Activated naive CD8-positive, alpha-beta T cell treated with anti-CD3 and anti-CD28 coated beads for 36 hours (primary cell): ENCODE measurements at places on chromosomes 3 and 15. TPM values are rescaled to one million over a fixed set of nuclear protein-coding genes. Genes with fewer than 3 reads are reported as not detected.

DNA sequence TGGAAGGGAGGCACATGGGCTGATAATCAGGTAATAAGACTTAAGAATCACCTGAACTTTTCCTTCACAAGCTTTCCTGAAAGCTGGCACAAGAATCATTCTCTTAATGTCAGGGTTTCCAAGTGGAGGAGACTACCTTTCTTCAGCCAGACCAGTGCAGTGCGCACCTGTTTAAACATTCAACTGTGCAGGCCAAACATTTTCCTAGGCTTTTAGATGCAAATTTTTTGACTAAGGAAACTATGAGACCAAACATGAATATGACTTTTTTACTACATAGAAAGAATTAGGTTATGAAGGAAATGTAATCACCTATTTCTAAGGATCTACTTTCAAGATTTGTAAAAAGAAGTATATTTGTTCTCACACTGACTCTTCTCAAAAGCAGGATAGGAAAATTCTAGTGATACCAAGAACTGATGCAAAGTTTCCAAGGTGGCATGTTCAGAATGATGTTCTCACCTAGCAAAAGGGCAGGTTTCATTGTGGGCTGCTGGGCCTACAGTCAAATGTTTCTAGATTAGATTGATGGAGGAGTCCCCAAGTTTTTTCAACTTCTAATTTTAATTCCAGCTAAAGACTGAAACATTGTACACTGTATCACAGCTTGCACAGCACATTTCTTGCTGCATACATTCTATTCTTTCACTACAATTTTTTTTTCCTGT is 339.1 kb downstream of the TIGIT start:
- H3K4me3 ChIP-seq: no peak overlapping the region
- H3K4me1 ChIP-seq: peaks cover 32% of the 10 kb centered on the region
- H3K27ac ChIP-seq: peak overlapping the region; percentile 79
- DNase-seq: peak; percentile 42
- peaks cover 27% of the 10 kb centered on the region for H3K36me3 ChIP-seq
- no peaks in the 10 kb centered on the region for H3K27me3 ChIP-seq

DNA sequence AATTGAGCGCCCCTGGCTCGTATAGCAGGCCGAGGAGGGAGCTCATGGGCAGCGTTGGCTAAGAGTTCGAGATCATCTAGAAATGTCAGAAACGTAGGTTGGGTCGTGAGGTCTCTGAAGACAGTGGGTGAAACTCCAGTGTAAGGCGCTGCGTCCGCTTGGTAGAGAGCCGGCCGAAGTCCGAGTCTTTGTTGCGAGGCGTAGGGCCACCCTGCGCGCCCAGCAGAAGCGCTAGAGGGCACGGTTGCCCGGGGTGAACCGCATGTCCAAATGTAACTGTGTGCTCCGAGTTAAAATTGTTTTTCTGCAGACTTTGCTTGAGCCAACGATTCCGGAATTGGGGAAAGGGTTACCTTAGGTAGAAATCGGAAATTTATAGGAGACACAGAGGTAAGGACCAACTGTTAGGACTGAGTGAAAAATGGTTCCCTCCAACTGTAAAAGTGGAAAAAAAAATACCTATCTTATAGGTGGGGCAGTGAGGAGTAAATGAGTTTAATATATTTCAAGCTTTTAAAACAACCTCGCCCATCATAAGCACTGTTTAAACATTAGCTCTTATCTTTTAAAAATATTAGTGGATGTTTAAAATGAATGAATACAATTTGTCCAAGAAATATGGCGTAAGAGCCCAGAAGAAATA is 993 bp upstream of the SIAH2 start:
- peaks cover 46% of the 10 kb centered on the region for H3K36me3 ChIP-seq
- peaks cover 4% of the 10 kb centered on the region for H3K27me3 ChIP-seq
- H3K27ac ChIP-seq: peak overlapping the region; percentile 100
- H3K4me3 ChIP-seq: peak overlapping the region; percentile 100
- H3K4me1 ChIP-seq: peaks cover 53% of the 10 kb centered on the region

DNA sequence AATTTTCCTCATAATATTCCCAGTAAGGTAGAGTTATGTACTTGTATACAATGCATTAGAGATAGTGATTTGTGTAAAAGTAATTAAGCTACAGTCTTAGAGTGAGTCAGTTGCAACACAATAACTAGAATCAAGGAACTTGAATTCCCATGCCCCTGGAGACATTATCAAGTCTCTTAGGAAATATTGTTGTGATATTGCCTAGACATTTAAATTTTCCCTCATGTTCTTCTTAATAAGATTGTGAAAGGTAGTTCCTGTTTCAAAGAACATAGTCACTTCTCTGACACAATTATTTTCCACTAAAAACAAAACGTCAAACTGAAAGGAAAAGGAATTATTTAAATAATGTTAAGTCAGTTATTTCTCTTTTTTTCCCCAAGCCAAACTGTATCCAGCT is 13.0 kb upstream of the ATP1B3 start:
- no peaks in the 10 kb centered on the region for H3K27me3 ChIP-seq
- DNase-seq: no peak
- no peak overlapping the region for H3K27ac ChIP-seq
- peaks cover 12% of the 10 kb centered on the region for H3K4me1 ChIP-seq
- no peak overlapping the region for H3K4me3 ChIP-seq
- H3K36me3 ChIP-seq: no peaks in the 10 kb centered on the region

GRCh38 chr3:162865466-162865865 is 1368.9 kb downstream of the OTOL1 start:
- no peak overlapping the region for H3K27ac ChIP-seq
- no peak for DNase-seq
- no peaks in the 10 kb centered on the region for H3K27me3 ChIP-seq
- H3K4me1 ChIP-seq: no peaks in the 10 kb centered on the region

DNA sequence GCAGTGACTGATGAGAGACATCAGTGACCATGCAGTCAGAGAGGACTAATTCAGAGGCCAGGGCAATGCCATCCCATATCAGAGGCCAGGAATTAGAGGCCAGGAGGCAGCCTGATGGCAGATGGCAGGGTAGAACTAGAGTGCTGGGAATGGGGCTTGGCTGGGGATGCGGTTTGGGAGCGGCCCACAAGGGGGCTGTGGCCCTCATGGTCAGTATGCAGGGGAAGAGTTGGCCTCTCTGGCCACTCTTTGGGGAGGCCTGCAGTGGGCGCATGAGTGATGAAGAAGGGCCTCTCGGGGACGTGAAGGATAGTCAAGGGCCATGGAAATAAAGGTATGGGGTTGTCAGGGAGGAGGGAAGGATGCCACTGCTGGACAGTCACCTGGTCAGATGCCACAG is 101.7 kb downstream of the EEFSEC start:
- H3K27ac ChIP-seq: no peak overlapping the region
- peaks cover 48% of the 10 kb centered on the region for H3K36me3 ChIP-seq
- H3K4me1 ChIP-seq: peaks cover 9% of the 10 kb centered on the region
- DNase-seq: no peak
- no peaks in the 10 kb centered on the region for H3K27me3 ChIP-seq

DNA sequence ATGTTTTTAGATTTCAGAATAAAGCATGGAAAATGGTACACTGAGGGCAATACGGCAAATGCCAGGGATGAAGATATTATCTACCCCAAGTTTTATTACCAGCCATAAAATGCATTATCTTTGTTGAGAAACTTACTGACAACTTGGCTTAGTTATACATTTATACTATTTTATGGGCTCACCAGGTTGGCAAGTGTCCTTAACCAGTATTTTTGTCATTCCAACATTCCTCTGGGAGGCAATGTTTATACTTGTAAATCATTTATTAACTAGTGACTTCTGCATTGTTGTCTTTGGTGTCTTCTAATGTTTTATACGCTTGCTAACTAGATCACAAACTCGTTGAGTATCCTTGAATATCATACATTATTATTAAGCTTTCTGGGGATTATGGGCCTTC is 18.0 kb upstream of the ADGRG7 start:
- no peaks in the 10 kb centered on the region for H3K27me3 ChIP-seq
- no peak for DNase-seq
- peaks cover 4% of the 10 kb centered on the region for H3K4me1 ChIP-seq
- no peak overlapping the region for H3K27ac ChIP-seq
- H3K4me3 ChIP-seq: no peak overlapping the region

DNA sequence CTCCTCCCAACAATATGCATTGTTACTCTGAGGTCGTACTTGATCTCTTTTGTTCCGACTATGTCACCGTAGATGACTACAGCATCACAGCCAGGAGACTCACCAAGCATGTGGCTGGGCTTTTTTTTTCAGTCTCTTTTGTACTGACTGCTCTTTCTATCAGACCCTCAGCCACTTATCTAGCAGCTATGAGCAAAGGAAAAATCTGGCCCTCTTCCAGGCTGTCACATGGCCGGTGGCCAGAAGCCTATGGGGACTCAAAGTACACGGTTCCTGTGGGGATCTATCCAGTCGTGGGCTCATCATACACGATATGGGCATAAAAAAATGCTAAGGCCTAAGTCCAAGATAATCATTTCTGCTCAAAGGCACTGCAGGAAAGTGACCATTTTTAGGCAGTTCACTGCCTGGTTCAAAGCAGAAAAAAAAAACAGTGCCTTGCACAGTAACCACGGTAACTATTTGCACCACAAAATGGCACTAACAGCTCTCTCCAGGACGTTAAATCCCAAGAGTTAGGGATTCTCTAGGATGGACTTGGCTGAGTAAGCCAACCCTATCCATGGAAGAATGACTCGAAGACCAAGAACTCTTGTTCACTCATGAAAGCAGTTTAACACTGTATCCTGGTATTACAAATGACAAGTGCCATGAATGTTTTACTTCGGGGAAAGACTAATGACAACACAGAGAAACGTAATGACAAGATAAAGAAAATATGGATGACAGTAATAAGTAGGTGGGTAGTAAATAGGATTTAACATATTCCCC is 50.3 kb downstream of the SHQ1 start:
- H3K4me3 ChIP-seq: no peak overlapping the region
- H3K4me1 ChIP-seq: peaks cover 51% of the 10 kb centered on the region
- peaks cover 56% of the 10 kb centered on the region for H3K36me3 ChIP-seq

- H3K4me1 ChIP-seq: no peaks in the 10 kb centered on the region
- no peaks in the 10 kb centered on the region for H3K27me3 ChIP-seq
- DNase-seq: no peak
- H3K36me3 ChIP-seq: no peaks in the 10 kb centered on the region
- no peak overlapping the region for H3K4me3 ChIP-seq
These were observed 439.4 kb downstream of the C3orf38 start for GRCh38 chr3:88589138-88589537.

GRCh38 chr3:49327485-49327884 is 12.4 kb downstream of the USP4 start:
- no peak overlapping the region for H3K4me3 ChIP-seq
- no peaks in the 10 kb centered on the region for H3K27me3 ChIP-seq
- no peak for DNase-seq
- H3K36me3 ChIP-seq: peaks cover 29% of the 10 kb centered on the region
- H3K4me1 ChIP-seq: no peaks in the 10 kb centered on the region

DNA sequence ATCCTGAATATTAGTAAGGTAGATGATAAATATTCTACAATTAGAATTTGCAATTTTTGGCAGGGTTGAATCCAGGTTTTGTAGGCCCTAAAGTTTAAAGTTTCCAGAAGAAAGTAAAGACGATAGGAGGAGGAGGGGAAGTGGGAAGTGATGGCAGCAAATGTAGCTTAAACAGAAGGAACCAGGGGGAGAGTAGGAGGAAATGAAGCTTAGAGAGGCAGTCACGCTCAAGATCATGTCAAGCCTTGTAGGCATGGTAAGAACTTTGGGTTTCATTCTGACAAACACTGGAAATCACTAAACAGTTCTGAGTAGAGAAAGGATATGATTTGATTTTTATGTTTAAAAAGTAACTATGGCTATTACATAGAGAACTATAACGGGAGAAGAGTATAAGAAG is 63.9 kb downstream of the NR2E3 start:
- H3K27me3 ChIP-seq: no peaks in the 10 kb centered on the region
- H3K27ac ChIP-seq: no peak overlapping the region
- H3K4me1 ChIP-seq: no peaks in the 10 kb centered on the region

DNA sequence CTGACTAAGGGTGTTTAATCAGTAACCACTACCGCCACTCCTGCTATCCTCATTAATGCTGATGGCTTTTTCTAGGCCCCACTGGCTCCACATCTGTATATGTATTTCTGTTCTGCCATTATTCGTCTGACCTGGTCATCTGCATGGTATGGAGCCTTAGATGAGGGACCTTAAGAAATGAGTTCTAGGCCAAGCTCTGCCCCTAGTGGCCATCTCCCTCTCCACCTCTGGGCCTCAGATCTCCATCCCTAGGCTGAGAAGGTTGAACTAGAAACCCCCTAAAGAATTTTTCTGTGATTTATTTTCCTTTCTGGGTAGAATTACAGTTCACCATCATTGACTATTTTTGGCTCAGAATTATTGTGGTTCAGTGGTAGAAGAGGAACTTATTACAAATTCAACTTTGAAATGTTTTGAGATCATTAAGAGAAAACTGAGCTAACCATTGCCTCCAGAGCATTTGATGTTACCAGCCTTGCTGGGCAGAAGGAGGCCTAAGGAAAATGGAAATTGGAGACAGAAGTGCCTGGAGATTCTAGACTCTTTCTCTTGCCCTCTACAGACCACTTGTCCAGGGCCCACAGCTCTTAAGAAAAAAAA is 325.2 kb upstream of the NR2E3 start:
- peaks cover 24% of the 10 kb centered on the region for H3K27me3 ChIP-seq
- no peaks in the 10 kb centered on the region for H3K36me3 ChIP-seq
- H3K4me3 ChIP-seq: no peak overlapping the region

DNA sequence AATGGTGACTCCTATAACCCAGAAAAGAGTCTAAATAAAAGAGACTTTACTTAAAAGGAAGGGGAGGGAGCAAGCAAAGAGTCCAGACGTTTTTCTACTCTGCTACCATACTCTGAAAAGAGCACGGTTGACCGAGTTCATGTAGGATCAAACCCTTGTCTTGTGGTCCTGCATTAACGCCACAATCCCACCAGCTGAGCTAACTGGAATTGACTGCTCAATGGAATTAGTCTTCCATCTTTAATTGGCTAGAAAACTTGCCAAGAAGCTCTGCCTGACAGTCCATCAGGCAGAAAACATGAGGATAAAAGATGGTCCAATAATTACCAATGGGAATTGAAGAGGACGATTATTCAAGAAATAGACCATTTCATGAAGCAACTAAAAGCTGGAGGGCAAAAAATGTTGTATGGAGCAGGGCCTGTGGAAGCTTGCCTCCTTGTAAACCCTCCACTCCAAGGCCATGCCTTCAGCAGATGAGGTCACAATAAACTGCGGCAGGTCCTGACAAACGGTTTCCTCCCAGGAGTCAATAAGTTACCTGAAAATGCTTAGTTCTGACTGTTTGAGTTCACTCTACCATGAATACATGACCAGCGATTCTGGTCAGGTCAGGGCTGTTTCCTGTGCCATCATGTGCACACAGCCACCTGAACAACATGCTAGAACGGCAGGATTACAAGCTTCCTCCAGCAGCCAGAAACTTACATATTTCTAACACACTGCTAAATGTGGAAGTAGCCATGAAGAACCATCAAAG is 35.6 kb upstream of the ARHGEF3 start:
- H3K4me3 ChIP-seq: no peak overlapping the region
- H3K4me1 ChIP-seq: peaks cover 43% of the 10 kb centered on the region
- no peaks in the 10 kb centered on the region for H3K27me3 ChIP-seq
- H3K27ac ChIP-seq: no peak overlapping the region

GRCh38 chr3:194849166-194849875 is 163.6 kb downstream of the FAM43A start:
- H3K4me3 ChIP-seq: no peak overlapping the region
- no peak for DNase-seq
- H3K27me3 ChIP-seq: no peaks in the 10 kb centered on the region
- H3K36me3 ChIP-seq: no peaks in the 10 kb centered on the region

ALDH1A2 gene
- total RNA-seq: 0.35 TPM

ITIH1 gene
- total RNA-seq: not detected

KBTBD12 gene
- total RNA-seq: not detected

SLC22A14 gene
- not detected for total RNA-seq

ITPKA gene
- 1.3 TPM for total RNA-seq

OR5K2 gene
- total RNA-seq: not detected
